Esophagus muscularis mucosa (tissue), 4 donors: ENCODE measurements at places on chromosomes 7 and 10. TPM values are rescaled to one million over a fixed set of nuclear protein-coding genes. Genes with fewer than 3 reads are reported as not detected.

DNA sequence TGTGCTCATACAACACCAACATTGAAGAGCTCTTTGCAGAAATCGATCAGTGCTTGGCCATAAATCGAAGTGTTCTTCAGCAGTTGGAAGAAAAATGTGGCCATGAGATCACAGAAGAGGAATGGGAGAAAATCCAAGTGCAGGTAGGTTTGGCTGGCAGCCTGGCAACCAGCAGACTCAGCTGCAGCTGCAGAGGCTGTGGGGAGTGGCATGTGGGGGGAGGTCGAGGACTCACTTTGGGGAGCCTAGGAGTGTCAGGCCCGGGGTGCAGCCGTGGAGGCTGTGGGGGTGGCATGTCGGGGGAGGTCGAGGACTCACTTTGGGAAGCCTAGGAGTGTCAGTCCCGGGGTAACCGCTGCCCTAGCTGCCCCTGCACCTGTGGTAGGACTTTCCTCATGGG, 35.1 kb downstream of the RNF32 start:
- no peak overlapping the region for H3K4me3 ChIP-seq
- no peaks in the 10 kb centered on the region for H3K27me3 ChIP-seq
- no peak overlapping the region for H3K27ac ChIP-seq
- H3K4me1 ChIP-seq = no peaks in the 10 kb centered on the region
- DNase-seq = no peak
- H3K36me3 ChIP-seq = peaks cover 39% of the 10 kb centered on the region

DNA sequence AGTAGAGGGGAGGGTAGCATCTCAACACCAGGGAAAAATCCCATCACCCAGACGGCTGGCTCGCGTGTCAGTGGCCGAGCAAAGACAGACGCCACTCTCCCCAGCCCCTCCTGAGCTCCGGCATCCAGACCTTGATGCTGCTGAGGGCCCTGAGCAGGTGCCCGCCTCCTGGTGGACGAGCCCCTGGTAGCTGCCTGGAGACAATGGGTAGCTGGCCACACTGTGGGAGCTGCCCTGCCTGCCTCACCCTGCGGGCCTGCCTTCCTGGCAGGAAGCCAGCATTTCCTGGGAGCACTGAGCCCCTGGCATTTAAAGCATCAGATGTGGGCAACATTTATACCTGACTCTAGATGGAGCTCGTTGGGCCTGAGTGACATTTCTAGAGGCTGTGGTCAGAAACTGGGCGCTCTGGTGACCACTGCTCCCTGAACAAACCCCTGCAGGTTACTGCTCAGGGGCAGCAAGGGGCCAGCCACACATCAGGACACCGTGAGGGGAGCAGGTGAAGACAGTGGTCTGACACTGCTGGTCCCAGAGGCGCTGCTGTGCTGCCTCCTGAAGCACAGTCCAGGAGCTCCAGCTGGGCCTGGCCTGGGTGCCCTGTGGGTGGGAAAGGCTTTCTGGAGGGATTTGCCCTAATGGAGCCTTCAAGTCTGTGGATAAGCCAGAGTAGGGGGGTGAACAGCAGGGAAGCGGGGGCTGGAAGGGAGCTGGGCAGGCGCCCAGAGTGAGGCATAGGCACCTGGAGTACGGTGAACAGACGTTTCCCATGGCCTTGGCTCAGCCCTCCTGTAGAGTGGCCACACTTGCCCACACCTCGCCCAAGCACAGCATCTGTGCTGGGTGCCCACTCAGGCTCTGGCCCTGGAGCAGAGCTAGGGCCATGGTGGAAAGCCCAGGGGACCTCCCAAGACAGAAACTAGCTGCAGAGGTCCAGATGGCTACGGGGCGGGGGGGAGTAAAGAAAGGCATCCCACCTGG, 138.7 kb downstream of the MAPK8 start:
- no peak overlapping the region for H3K27ac ChIP-seq
- H3K4me3 ChIP-seq = no peak overlapping the region
- no peaks in the 10 kb centered on the region for H3K4me1 ChIP-seq
- DNase-seq = peak; percentile 78

DNA sequence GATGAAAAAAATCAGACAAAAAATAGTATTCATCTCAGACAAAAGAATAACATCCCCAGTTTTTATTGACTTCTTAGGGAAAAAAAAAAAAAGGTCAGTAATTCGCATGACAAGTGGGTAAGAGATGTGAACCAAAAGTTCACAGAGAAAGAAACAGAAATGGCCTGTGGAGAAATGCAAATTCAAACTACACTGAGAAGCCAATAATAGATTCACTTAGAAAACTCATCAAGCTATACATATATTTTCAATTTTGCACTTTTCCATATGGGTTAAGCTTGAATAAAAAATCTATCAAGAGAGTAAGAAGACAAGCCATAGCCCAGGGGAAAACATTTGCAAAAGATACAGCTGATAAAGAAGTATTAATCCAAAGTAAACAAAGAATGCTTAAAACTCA, 28.0 kb downstream of the HERC4 start:
- H3K36me3 ChIP-seq = peaks cover 3% of the 10 kb centered on the region
- H3K27me3 ChIP-seq = no peaks in the 10 kb centered on the region
- no peak overlapping the region for H3K27ac ChIP-seq
- no peak for DNase-seq

GRCh38 chr7:117871778-117872538, 1.3 kb downstream of the CTTNBP2 start:
- DNase-seq = no peak
- H3K36me3 ChIP-seq = no peaks in the 10 kb centered on the region
- peak overlapping the region; percentile 87 for H3K27ac ChIP-seq

C10orf143 gene
- 4.0 TPM for total RNA-seq

DNA sequence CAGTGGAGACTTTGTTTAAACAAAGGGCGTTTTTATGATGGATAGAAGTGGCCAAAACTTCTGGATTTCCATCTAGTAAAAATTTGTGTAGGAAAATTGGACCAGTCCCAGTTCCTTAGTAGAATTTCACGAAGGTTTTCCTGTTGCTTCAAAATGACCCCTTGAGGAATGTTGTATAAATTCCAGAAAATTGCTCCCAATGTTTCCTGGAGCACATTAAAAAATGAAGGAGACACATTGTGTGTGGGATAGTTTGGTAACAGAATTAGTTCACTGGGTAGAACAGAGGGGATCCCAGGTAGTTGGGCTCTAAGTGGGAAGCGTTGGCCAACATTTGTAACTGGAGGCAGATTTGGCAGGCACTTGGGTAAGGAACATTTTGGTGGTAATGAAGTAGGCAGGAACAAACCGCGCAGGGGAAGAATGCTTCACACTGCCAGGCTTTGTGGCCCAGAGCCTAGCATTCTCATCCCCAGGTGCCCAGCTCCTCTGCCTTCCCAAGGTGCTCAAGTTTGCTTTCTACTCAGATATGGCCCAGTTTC, 758.6 kb downstream of the AUTS2 start:
- DNase-seq = no peak
- no peak overlapping the region for H3K4me3 ChIP-seq
- H3K27me3 ChIP-seq = no peaks in the 10 kb centered on the region
- H3K36me3 ChIP-seq = no peaks in the 10 kb centered on the region
- H3K27ac ChIP-seq = no peak overlapping the region
- H3K4me1 ChIP-seq = peaks cover 42% of the 10 kb centered on the region

AKR1C8 gene
- total RNA-seq = not detected

- no peak overlapping the region for H3K27ac ChIP-seq
- H3K4me1 ChIP-seq = no peaks in the 10 kb centered on the region
- no peak overlapping the region for H3K4me3 ChIP-seq
- no peaks in the 10 kb centered on the region for H3K36me3 ChIP-seq
- no peak for DNase-seq
- H3K27me3 ChIP-seq = no peaks in the 10 kb centered on the region
Observed at GRCh38 chr10:22420787-22421517, 75.7 kb downstream of the SPAG6 start.

NUTM2A gene
- 2.3 TPM for total RNA-seq

- H3K4me1 ChIP-seq = no peaks in the 10 kb centered on the region
- no peaks in the 10 kb centered on the region for H3K36me3 ChIP-seq
- H3K4me3 ChIP-seq = no peak overlapping the region
- DNase-seq = no peak
- H3K27ac ChIP-seq = no peak overlapping the region
Observed at GRCh38 chr7:142516038-142516501, 233.2 kb upstream of the PRSS1 start.

RPA3 gene
- 17.6 TPM for total RNA-seq

DNA sequence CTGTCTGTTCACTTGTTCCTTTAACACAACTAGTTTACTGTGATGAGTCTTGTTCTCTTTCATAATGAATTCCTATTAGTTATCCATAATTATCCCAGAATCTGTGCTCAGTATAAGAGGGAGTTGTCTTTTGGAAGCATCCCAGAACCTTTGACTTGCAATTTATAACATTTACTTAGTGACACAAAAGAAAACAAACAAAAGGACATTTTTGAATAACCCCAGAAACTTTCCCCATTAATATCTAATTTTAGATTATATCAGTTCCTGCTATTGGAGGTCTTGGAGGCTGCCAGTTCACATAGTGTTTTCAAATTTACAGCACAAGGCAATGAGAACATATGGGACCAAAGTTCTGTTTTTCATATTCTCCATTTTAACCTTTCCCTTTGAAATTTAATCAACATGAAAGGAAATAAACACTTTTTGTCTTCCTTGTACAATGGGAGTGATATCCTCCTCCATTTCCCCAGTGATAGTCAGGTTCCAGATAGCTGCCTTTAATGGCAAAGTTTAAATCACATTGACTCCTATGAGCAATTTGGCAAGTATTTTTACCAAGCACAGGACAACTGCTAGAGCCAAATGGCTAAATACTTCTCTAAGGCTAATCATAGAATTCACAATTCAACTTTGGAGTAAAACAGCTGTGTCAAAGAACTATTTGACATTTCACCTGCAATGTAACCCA, 37.1 kb upstream of the GNAT3 start:
- no peak for DNase-seq
- H3K4me1 ChIP-seq = peaks cover 7% of the 10 kb centered on the region
- H3K36me3 ChIP-seq = no peaks in the 10 kb centered on the region
- no peak overlapping the region for H3K27ac ChIP-seq

GRCh38 chr7:148391591-148391990, 199.0 kb upstream of the C7orf33 start:
- no peak overlapping the region for H3K4me3 ChIP-seq
- peak; percentile 31 for DNase-seq
- H3K36me3 ChIP-seq = no peaks in the 10 kb centered on the region
- H3K27me3 ChIP-seq = no peaks in the 10 kb centered on the region
- H3K4me1 ChIP-seq = peaks cover 6% of the 10 kb centered on the region
- no peak overlapping the region for H3K27ac ChIP-seq

- H3K27me3 ChIP-seq = no peaks in the 10 kb centered on the region
- DNase-seq = no peak
- H3K4me1 ChIP-seq = no peaks in the 10 kb centered on the region
- no peak overlapping the region for H3K4me3 ChIP-seq
- H3K27ac ChIP-seq = no peak overlapping the region
Observed at GRCh38 chr7:86058649-86059048, 585.1 kb upstream of the GRM3 start.

UCMA gene
- total RNA-seq = not detected

DNA sequence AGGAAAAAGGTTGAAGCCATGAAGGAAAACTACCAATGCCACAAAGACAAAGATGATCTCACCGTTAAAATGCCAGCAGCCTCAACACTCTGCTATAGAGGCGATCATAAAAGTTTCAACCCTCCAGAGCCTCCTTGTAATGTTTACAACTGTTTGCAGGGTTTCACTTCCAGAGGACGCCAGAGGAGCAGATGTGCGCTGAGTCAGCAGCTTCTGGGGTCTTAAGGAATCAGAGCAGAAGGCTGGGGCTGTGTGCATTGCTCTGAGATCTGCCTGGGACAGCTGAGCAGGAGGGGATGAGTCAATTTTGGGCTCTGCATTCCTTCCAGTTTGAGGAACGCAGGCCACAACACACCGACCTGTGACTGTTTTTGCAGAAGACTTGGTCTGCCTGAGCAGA, 98.3 kb downstream of the TMEM130 start:
- no peak overlapping the region for H3K27ac ChIP-seq
- no peaks in the 10 kb centered on the region for H3K4me1 ChIP-seq
- no peak for DNase-seq
- H3K27me3 ChIP-seq = no peaks in the 10 kb centered on the region
- no peak overlapping the region for H3K4me3 ChIP-seq

DNA sequence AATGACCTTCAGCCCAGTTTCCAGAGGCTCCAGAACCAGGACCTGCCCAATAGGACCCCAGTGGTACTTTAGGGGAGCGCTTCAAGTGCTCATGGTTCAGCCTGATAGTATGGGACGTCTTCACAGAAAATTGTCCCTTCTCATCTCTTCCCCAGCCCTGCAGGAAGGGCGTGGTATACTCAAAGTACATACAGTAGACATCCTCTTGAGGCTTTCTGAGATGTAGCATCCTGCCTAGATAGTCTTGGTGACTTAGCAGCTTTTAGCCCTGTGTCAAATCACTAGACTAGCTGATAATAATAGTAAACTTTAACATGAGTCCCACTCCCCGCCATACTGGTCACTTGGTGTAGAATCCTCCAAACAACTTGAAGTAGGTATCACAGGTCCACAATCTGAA, 193.2 kb downstream of the CYP26A1 start:
- no peaks in the 10 kb centered on the region for H3K27me3 ChIP-seq
- H3K27ac ChIP-seq = no peak overlapping the region
- no peaks in the 10 kb centered on the region for H3K4me1 ChIP-seq
- no peak for DNase-seq

SCIN gene
- total RNA-seq = 0.50 TPM

HOXA1 gene
- total RNA-seq = 1.4 TPM
